ENCODE measurements at places on chromosomes 1 and 21.
A peak's percentile ranks its signal among the peaks of the same experiment; 100 is the strongest.

DNA sequence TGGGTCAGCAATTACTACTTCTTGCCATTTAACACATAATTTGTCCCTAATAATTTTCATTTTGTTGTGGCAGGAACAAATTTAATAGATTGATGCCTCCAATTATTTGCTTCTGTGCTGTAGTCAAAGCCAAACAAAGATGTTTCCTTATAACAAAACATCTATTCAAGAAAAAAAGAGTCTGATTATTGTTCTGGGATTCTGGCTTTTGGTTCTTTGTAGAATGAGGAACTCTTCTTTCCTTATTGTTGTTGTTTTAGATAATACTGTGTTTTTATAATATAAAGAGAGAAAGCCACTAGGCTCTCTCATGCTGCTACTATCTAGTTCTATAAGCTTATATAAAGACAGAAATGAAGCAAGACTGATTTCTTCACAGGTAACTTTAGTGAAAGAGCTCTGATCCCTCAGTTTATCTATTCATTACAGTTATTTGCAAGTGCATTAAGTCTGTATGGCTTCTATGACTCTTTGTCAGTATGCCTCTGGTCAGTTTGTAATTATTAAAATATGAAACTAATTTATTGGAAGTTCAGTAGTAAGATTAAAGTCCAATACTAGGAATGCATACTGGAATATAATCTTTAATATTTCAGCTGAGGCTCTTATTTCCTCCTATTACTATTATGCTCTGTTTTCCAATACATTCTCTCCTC, 37.4 kb downstream of the PRKACB start:
- DNase-seq, result no peak

- DNase-seq, result no peak
Measured at GRCh38 chr1:151616505-151616849, 4.6 kb downstream of the SNX27 start.

- DNase-seq, result no peak
Measured at GRCh38 chr1:236421850-236422516, 27.9 kb downstream of the EDARADD start.

DNA sequence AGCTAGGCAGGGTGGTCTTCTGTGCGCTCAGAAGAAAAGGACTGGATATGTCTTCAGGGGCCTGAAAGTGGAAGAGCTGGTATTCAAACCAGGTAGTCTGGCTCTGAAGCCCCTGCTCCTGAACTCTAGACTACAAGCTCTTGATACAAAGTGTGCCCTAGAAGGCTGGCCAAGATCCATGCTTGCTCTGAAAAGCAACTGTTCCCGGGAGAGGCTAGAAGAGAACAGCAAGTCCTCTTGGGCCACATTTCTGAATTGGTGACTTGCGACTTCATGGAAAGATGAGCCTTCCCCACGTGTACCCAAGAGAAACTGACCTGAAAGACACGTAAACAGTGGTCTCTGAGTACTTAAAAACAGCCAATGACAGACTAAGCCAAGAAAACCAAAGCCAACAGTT, 123.3 kb upstream of the GRIK3 start:
- no peak for DNase-seq

DNA sequence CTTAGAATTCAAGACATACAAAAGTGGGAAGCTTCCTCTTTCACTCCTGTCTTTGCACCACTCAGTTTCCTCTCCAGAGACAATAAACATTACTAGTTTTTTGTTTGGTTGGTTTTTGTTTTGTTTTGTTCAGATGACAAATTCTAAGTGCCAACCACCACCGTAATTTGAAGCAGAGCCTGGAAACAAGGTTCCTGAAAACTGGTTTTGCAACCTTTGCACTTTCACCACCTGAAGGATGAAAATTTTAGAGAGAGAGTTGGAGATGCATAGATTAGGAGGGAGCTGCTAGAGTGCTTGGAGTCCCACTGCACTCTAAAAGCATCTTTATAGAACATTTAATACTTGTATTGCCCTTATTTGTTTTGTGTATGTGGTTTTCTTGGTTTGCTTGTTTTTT, 20.2 kb upstream of the MGST3 start:
- no peak for DNase-seq

- DNase-seq, result no peak
Measured at GRCh38 chr1:65691152-65691900, 101.4 kb upstream of the PDE4B start.

GRCh38 chr1:213685992-213686582, 301.7 kb upstream of the PROX1 start:
- no peak for DNase-seq

DNA sequence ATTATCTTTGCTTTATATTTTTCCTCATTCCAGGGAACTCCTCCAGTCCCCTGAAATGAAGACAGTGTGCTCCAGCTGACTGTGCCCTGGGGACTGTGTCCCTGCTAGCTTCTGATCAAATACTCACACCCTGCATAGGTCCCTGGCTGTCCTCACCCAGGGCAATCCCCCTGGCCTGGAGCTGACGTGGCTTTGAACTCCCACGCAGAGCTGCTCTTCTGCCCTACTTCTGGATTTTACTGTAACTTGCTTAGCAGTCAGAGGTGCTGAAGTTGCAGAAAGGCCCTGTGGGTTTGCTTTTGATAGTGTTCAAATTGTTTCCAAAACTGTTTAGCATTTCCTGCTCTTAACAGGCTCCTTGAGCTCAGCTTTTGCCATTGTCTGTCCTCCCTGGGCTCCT, 186.5 kb downstream of the FASLG start:
- no peak for DNase-seq

DNA sequence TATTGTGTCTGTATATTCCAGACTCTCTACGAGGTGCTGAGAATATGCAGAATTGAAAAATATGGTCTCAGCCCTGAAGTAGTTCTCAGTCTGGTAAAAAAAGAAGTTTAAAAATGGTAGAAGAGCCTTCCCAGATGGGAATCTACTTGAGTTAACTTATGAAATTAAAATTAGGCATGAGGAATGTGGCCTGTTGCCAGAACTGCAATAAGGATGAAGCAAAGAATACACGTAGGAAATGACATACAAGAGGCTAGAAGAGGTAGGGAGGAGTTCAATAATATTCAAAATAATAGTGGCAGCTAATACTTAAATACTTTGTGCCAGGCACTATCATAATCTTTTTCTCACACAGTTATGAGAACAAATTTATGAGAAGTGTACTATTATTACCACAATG, 6.3 kb downstream of the ASPM start:
- no peak for DNase-seq

GRCh38 chr1:57084701-57085100, 118.9 kb upstream of the C8B start:
- DNase-seq, result no peak

- DNase-seq, result no peak
Measured at GRCh38 chr21:41667136-41667535, 99.7 kb downstream of the RIPK4 start.

- no peak for DNase-seq
Measured at GRCh38 chr1:167790117-167790516, 68.3 kb downstream of the MPZL1 start.

DNA sequence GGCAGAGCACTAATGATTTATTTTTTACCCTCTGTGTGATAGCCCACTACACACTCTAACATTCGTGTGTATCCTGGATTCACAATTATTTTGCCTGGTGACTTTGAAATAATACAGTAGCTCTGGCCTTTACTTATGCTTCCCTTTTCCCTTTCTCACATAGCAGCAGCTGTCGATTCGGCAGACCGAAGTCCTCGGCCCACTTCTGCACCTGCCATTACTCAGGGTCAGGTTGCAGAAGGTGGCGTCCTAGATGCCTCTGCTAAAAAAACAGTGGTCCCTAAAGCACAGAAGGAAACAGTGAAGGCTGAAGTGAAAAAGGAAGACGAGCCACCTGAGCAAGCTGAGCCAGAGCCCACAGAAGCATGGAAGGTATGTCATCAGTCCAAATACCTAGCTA, 70.8 kb downstream of the TMEM200B start:
- DNase-seq, result no peak

DNA sequence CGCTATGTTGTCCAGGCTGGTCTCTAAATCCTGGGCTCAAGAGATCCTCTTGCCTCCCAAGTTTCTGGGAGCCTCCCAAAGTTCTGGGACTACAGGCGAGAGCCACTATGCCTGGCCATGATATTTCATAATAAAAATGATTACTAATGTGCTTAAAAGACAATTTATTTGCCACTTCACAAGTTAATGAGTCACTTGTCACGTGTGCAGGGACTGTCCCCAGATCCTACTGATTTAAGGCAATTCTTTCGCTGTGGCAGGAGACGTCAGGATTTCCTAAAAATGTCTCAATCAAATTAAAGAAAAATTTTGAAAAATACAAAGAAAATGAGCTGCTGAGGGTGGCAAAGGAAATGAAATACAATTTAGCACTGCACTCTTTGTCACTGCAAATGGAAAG, 43.5 kb downstream of the B3GALNT2 start:
- no peak for DNase-seq

DNA sequence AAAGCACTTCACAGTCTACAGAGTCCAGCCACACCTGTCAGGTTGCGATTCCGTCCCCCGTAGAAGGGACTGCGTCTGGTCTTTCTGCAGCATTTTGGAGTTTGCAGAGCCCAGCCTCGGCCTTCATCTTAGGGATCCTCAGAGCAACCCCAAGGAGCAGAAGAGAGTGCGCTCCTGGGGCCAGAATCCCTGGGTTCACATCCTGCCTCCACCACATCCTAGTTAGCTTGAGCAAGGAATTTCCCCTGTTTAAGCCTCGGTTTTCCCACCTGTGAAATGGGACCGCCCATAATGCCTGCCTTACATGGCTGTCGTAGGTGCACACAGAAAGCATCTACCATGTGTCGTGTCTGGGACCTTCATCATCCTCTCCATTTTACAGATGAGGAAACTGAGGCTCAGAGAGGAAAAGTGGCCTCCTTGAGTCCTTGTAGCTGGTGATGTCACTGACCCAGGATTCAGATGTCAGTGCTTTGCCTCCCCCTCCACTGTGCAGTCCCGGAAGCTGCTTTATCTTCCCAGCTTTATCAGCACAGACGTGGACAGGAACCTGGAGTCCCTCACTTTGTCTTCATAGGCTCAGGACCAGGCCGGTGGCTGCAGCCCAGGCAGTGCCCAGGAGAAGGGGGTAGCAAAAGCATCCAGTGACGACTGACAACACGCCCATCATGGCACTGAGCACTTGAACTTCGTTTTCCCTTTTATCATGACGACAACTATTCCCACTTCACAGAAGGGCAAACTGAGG, 438.5 kb downstream of the MATN1 start:
- DNase-seq, result no peak

GRCh38 chr1:42992054-42992571, 33.4 kb upstream of the SLC2A1 start:
- DNase-seq, result no peak

DNA sequence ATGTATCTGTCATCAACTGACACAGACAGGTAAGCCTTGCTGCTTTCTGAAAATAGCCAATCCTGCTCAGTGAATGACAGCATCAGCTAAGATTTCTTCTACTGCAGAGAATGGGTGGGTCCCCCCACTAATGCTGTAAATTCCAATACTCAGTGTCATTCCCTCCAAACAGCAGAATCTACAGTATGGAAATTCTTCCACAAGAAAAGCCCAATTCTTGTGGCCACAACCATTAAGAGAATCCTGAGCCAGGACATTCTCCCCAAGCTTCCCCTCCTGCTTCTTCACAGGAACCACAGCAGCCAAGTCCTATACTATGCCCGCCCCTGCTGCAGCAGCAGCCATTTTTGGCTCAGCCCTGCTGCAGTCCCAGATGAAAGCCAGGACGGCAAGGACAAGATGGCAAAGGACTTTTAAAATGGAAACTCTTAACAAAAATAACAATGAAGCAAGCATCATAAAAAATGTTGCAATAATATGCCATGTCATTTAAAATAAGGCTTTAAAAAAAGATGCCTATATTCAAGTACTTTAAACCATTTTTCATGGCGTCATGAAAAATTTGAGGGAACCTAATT, 26.8 kb downstream of the EIF4G3 start:
- peak; percentile 37 for DNase-seq

GRCh38 chr1:8122160-8122476, 96.0 kb upstream of the ERRFI1 start:
- no peak for DNase-seq

GRCh38 chr1:226611301-226611700, 62.7 kb downstream of the STUM start:
- DNase-seq, result no peak

DNA sequence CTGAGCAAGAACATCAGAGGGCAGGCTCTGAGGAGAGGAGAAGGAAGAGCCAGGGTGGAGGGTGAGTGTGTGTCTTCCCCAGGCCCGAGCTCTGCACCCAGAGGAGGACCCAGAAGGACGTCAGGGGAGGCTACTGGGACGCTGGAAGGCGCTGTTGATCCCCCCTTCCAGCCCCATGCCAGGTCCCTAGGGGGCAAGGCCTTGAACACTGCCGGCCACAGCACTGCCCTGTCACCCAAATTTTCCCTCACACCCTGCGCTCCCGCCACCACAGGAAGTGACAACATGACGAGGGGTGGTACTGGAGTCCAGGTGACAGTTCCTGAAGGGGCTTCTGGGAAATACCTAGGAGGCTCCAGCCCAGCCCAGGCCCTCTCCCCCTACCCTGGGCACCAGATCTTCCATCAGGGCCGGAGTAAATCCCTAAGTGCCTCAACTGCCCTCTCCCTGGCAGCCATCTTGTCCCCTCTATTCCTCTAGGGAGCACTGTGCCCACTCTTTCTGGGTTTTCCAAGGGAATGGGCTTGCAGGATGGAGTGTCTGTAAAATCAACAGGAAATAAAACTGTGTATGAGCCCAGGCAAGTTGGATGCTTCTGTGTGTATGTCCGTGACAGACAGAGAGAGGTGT, 17.1 kb downstream of the BCAN start:
- DNase-seq, result no peak

DNA sequence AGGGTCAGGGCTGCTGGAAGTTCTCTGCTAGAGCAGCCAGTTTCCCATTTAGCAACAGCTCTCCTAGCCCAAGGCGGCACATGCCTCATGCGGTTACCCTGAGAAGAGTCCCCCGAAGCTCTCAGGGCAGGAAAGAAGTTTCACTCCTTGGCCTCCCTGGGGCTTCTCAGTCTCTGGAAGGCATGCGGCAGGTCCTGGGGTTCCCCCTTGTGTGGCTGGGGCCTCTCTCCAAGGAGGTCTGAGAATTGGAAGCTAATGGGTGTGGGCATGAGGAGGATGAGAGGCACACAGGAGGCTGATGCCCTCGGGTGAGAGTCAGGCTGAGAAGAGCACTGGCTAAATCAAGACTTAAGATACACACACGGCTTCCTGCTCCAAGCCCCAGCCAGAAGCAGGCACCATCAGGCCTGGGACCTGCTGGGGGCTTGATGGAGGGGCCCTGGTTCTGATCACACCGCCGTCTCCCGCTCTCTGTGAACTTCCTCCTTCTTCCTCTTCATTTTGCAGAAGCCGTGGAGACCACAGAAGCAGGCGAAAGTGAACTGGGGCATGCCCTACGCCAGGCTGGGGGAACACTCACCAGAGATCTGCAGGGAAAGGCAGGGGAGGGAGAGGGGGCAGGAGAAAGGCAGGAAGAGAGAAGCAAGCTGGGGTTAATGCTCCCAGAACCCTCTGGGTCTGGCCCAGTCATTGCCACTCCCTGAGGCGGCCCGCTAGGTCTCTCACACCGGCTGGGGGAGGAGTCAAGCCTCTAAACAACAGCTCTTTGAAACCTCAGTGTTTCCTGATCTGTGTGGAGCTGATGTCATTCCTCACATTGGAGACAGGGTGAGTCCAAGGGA, 15.1 kb downstream of the BLACAT1 start:
- DNase-seq, result no peak

GRCh38 chr1:208793861-208794345, 549.7 kb upstream of the PLXNA2 start:
- no peak for DNase-seq

Data from SK-N-SH (cell line).